Lung (tissue), 17 donors: ENCODE measurements at places on chromosomes 7 and 10. TPM values are rescaled to one million over a fixed set of nuclear protein-coding genes. Genes with fewer than 3 reads are reported as not detected.

DNA sequence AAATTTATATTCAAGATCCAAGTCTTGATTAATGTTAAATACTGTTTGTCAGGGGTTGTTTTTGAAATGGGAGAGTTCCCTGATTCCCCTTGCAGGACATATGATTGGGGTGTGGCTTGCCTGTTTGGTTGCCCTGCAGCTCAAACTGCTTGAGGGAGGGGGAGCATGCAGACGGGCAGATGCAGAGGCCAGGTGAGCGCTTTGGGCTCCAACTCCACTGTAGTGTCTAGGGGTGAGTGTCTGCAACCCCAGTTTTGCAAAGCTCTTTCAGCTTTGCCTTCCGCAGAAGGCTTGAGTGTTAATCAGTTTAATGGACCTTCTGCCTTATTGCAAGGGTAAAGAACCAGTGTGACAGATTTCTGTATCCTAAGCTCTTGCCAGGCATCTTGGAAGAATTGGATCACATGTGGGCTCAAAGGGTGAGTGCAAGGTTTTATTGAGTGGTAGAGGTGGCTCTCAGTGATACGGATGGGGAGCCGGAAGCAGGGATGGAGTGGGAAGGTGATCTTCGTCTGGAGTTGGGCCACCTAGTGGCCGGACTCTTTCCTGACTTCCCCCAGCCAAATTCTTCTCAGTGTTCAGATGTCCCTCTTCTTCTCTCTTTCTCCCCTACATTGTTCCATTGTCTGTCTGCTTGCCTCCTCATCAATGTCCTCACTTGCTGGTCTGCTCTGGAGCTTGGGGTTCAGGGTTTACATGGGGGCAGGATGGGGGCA is 479.7 kb downstream of the ATRNL1 start:
- no peak overlapping the region for H3K4me3 ChIP-seq
- DNase-seq, result no peak
- no peaks in the 10 kb centered on the region for H3K36me3 ChIP-seq
- no peak overlapping the region for H3K27ac ChIP-seq
- H3K27me3 ChIP-seq, result no peaks in the 10 kb centered on the region

DNA sequence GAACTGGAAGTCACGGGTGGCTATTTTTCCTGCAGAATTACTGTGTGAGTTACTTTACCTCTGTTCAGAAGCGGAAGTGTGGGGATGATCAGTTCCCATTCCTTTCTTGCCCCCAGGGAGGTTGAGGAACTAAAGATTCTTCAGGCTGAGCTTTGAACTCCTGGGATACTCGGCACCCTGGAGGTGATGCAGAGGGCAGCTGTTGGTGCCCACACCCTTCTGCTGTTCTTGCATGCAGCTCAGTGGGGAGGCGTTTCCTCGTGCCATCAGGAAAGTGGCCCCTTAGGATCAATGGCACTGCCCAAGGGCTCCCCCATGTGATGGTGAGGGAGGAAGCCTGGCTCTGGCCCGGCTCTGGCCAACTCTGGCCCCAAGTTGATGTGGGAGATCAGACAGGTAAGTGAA is 44.7 kb upstream of the MXI1 start:
- H3K36me3 ChIP-seq, result no peaks in the 10 kb centered on the region
- H3K4me1 ChIP-seq, result no peaks in the 10 kb centered on the region
- peaks cover 4% of the 10 kb centered on the region for H3K27me3 ChIP-seq
- no peak overlapping the region for H3K27ac ChIP-seq
- no peak for DNase-seq

FAM24A gene
- total RNA-seq, result not detected

PILRA gene
- 9.9 TPM for total RNA-seq
